ENCODE measurements at places on chromosomes 4 and X.

DNA sequence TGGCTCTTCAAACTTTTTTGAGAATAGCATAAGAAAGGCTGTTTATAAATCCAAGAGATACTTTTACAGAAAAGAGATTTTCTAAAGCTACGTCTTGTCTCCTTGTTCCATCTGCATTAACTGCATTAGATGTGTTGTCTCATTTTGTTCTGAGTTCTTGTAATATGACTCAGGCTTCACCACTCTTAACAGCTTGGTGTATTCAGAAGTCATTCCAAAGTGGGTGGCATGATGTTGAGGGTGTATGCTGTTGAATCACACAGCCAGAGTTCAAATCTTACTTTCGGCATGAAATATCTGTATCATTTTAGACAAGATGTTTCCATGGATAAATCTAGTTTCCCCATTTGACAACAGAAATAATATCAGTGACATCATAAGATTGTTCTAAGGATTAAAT is 30.1 kb downstream of the SYTL5 start:
- DNase-seq = no peak

GRCh38 chr4:69816236-69816635 is 43.7 kb downstream of the SULT1E1 start:
- DNase-seq = no peak

DNA sequence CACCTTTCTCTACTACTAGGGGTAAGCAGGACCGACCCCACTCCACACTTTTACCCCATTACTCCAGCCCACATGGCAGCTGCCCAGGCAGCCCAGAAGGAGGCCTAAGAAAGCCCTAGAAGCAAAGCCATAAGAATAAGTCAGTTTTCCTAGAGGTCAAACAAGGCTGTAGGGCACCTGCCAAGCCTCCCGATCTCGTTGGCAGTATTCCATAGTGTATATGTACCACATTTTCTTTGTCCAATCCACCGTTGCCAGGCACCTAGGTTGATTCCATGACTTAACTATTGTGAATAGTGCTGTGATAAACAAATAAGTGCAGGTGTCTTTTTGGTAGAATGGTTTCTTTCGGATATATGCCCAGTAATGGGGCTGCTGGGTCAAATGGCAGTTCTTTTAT is 54.2 kb downstream of the RHOXF2B start:
- DNase-seq = no peak

GRCh38 chrX:68498044-68498507 is 775 bp upstream of the YIPF6 start:
- no peak for DNase-seq

DNA sequence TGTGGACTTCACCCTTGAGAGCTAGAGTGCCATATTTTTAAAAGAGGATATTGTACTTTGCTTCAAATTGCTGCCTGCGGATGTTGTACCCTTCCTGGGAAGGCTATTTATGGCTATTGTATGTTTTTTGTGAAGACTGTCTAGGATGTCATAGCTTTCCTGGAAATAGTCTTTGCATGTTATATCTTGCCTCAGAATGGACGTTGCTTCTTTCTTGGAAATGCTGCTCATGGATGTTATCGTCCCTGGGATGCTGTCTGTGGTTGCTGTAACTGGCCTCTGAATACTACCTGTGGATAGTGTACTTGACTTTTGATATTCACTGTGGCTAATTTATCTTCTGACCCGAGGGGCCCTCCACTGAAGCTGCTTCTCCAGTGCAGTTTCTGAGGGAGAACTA is 146.8 kb downstream of the ENOX2 start:
- no peak for DNase-seq

DNA sequence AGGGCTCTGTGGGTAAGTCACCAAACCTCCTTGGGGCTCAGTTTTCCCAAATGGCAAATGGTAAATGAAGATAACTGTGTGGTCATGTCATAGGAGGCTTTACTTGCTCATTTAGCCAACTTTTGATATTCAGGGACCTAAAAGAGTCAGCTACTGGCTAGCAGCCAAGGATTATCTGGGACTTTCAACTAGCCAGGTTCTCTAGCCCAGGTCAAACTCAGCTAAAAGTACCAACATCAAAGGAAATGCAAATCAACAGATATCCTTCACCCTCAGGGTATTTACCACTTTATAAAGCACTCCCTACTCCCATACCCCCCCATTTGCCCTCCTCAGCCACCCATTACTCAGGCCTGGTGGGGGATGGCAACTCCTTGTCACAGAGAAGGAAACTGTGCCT is 7.5 kb downstream of the AMER1 start:
- DNase-seq = no peak

GRCh38 chr4:26931966-26932365 is 71.3 kb downstream of the STIM2 start:
- no peak for DNase-seq

DNA sequence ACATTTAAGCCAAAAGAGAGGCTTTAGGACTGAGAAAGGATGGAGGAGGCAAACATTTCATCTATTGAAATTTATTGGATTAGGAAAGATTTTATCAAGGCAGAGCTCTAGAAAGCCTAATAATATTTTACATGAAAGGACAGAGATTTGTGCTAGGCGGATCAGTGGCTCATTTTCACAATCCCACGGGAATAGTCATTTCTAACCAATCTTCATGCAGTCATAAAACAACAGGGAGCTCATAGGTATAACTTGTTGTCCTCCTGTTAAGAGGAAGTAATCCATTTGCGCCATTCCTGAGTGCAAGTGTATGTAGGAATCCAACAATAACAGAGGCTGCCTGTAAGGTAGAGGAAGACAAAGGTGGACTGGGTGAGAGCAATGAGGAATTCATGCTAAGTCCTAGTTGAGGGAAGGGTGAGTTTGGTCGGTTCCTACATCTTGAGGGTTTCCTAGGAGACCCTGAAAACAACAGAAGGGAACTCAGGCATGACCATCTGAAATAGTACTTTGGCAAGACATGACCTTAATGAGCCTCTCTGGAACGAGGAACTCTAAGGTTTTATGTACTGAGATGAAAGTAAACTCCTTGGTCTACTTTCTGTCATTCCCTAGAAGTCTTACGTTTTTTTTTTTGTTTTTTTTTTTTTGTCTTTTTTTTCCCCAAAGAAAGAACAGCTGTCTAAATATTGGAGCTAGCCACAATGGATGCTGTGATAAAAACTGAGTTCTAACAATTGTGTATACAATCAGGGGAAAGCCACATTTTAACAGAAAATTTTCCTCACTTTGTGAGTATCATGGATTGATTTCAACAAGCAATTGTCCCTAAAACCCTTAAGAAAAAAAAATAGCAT is 89.7 kb downstream of the GEMIN8 start:
- DNase-seq = no peak

- no peak for DNase-seq
Observed at GRCh38 chr4:11230866-11231265, 197.8 kb downstream of the HS3ST1 start.

DNA sequence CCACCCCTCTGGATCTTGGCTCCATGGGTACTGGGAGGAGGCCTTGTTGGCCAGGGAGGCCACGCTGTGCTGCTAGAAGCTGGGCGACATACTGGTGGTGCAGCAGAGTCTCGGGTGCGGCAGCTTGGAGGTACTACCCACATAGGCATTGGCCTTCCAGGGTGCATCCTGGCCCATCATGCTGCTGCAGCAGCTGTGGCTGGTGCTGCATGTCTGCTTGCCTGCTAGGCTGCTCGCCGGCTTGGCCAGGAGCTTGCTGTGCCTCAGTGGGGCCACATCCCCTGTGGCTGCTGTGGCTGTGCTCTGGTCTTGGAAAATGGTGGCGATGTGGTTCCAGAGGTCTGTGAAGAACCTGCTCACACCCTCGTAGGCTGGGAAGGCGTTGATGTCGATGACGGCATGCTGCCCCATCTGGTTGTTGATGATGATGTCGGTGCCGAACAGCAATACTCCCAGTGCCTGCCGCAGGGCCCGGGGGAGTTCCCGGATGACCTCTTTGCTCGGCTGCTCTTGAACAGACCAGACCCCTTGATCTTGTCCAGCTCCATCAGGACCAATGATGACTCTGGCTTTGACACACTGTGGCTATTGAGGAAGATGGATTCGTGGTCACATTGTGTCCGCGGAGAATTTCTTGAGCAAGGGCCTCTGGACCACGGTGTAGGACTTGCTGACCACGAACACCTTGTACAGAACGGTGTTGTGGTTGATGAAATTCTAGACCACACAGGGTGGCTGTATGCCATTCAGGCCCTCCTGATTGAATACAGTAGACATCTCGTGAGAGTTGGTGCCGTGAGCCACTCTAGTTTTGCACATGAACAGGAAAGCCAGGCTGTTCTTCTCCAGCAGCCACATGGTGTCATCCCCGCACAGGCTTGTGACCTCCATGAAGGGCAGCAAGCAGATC is 11.8 kb downstream of the RBM10 start:
- no peak for DNase-seq

- no peak for DNase-seq
Observed at GRCh38 chrX:88170553-88170952, 576.5 kb upstream of the CPXCR1 start.

GRCh38 chr4:132767901-132768300 is 381.2 kb upstream of the PCDH10 start:
- no peak for DNase-seq

DNA sequence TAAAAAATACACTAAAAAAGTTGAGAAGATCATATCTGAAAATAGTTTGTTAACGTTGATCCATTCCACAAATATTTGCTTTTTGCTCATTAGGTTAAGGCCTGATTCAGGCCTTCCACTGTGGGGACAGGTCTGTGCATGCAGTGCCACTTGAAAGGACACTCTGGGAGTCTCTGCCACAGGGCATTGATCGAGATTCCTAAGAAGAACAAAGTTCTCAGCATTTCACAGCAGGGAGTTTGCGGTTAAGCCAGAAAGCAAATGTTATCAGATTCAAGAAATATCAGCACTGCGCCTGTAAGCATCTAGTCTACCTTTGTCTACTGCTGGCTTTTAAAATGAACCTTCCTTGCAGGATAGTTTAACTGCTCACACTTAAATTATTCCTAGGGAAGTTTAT is 62.2 kb upstream of the TNIP3 start:
- DNase-seq = no peak

GRCh38 chr4:129231945-129232588 is 136.1 kb downstream of the C4orf33 start:
- DNase-seq = no peak

GRCh38 chr4:17811078-17811603 is 362 bp downstream of the NCAPG start:
- no peak for DNase-seq

DNA sequence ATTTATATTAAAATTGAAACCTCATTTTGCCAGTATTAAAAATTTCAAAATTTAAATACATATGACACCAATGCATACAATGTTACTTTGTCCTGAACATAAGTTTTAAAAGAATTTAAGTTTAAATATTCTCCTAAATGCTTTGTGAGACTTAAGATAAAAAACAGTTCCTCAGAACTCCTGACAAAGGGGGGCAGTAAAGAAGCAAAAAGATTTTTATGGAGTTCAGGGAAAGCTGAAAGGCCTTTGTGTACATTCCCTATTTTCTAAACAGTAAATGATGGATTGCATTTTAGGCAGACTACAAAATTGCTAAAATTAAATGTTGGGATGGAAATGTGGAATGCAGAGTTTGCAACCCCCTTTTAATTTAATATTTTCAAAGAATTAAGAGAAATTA is 81.7 kb downstream of the SNCA start:
- no peak for DNase-seq

DNA sequence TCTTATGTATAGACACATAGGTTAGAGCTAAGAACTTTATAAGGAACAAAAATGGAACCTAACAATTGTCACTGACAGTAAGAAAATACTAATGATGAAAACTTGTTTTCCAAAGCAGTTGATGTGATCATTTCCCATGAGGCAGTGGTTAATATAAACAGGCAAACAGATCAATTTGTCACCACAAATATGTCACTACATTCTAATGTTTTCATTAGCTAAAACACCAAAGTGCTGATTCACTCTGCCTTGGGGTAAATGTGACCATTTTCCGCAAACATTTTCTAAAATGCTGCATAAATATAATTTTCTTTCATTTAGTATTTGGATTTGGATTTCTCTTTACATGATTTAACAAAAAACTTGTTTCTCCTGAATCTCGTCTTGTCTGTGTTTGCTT is 408.9 kb upstream of the CTSO start:
- DNase-seq = no peak

GRCh38 chr4:27894951-27895350 is 1034.3 kb downstream of the STIM2 start:
- DNase-seq = no peak

GRCh38 chr4:2948895-2949781 is 14.1 kb downstream of the NOP14 start:
- no peak for DNase-seq

- no peak for DNase-seq
Observed at GRCh38 chrX:8632924-8633323, 99.0 kb downstream of the ANOS1 start.

DNA sequence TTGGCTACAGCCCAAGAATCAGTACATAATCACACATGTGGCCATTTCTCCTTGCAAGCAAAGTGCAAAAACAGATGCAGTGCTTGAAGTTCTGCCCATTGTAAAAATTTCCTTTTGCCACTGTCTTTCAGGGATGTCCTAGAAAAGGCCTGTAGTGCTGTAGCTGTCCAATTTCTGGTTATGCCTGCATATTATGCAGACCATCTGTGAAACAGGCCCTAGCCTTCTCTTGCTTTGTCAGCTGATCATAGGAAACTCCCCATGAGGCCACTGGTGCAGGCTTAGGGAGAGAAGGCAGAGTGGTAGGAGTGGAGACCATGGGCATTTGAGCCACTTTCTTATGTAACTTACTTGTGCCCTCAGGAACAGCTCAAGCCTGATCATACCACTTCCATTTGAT is 130.4 kb upstream of the GABRA2 start:
- DNase-seq = no peak

GRCh38 chr4:1500966-1501753 is 94.9 kb upstream of the NKX1-1 start:
- no peak for DNase-seq

GRCh38 chrX:110168585-110168984 is 149.3 kb downstream of the AMMECR1 start:
- DNase-seq = no peak

All from nephron progenitor cell (in vitro differentiated cells).